ENCODE measurements at places on chromosomes 5 and 9.

GRCh38 chr9:37921546-37922300 lies 17.8 kb upstream of the SLC25A51 start:
- DNase-seq = no peak

DNA sequence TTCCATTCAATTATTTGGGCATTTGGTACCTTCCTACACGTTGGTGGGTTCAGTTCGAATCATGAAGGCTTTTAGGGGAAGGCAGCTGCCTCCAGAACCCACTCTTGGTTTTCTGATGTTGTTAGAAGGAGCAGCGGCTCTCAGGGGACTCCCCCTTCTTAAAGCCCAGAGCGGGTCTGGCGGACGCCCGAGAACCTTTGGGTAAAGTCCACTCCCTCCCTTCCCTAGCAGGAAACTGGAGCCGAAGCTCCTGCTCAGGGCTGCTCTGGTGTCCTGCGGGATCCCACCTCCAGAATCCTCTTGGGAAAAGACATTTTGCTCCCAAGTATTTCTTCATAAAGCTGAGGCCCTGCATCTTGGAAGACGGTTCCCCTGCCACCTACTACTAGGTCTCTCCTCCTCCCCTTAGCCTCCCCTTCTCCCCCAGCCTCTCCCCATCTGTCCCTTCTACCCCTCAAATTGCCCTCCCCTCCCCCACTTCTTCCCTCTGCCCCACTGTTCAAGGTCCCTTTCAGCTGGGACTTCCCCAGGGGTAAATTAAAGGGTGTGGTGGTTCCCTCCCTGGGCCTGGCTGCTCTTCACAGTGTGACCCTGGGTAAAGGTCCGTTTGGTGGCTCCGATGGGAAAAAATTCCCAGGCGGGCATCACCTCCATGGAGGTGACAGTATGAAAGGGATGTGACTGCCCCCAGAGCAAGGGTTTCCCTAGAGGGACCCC lies 9.3 kb downstream of the IRX4 start:
- no peak for DNase-seq

DNA sequence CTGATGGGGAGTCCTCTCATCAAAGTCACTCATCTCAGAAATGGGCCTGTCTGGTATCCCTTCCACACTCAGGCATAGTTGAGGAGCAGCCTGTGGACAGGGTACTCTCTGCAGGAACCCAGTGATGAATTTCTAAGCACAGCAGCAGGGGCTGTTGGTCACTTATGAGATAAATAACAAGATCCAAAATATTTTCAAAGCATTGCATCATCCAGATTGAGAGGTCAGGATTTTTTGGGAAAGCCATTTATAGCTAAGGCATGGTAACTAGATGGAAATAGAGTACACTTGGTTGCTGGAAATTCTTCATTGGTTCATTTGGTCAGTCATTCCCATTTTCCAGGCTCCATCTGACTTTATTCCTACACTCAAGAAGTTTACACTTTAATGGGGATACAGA lies 246.8 kb upstream of the RAI14 start:
- no peak for DNase-seq

GRCh38 chr5:32679218-32679617 lies 31.9 kb upstream of the NPR3 start:
- DNase-seq = no peak

DNA sequence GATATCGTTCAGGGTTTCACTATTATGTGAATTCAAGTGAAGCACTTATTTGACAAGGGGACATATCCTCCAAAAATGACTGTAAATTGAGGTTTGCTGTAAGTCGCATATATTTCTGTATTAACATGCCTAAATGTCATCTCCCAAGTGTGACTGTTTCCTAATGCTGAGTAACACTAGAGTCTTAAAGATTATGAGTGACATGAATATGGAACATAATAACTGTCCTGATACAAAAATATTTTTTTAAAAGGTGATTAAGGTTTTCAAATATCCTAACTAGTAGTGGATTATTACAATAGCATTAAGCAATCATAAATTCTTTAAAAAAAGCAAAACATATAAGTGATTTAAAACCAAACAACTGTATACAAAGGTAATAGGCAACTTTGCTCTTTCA lies 3.6 kb downstream of the NFIB start:
- no peak for DNase-seq

DNA sequence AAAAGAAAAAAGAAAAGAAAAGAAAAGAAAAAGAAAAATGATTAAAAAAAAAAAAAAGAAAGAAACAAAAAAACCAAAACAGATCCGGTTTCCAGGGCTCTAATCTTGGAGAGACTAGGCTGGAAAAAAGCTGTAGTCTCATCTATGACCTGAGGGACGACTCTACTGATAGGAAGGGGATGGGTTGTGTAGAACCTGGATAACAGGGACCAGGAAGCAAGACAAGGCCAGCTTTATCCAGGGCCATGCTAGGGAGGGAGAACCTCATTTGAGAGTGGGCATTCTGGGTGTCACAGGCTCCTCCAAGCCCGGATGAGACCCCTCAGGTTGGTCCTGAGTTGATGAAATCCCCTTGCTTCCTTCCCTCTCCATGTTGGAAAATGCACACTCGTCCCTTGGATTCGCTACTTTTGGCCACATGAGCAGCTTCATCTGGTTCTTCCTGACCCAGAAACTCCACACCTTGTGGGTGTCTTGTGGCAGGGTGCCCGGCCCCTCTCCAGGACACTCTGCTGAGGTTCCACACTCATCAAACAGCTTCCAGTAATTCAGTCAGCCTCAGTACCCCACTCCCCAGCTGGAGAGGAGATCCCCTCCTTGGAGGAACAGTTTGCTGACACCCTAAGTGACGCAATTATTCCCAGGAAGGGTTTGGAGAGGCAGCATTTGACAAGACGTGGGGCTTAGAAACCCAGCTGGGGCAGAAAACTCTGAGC lies 71.1 kb upstream of the LHFPL2 start:
- no peak for DNase-seq

- no peak for DNase-seq
Measured at GRCh38 chr5:43658509-43658908, 55.5 kb downstream of the NNT start.

DNA sequence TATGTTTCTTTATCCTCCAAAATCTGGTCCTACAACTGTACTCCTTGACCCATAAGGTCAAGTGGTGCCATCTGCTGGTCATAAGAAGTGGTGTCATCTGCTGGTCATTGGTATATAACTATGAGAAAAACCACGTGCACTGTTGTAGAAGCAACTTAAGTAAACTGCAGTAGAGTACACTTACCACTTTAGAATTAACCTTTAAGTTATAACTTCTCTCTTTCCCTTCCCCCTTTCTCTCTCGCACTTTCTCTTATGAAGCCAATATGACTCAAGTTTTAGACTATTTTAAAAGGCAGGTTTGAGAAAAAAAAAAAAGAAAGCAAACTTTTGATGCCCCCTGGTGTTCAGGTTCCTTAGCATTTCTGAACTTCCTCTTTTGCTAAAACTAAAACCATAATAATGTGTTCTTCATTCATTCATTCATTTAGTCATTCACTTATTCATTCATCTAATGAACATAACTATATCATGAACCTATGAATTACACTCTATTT lies 12.8 kb upstream of the MTAP start:
- DNase-seq = no peak

DNA sequence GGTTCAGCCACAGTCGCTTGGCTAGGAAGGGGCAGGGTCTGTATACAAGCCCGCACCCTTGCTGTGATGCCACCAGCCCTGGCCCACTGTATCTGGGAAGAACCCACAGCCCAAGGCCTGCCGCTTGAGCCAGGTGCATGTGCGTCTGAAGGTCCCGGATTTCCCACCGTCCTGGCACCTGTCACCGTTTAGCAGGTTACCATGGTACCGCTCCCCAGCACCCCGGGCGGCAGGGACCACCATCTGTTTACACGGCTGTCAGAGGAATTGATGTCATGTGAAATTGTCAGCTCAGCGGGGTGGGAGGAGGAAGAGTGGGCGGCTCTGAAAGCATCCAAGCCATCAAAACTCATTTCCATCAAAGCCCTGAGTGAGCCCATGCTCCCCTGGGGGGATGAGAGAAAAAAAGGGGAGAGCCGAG lies 92.7 kb downstream of the HRH2 start:
- no peak for DNase-seq

- DNase-seq = no peak
Measured at GRCh38 chr5:136905571-136905970, 540.2 kb upstream of the TRPC7 start.

DNA sequence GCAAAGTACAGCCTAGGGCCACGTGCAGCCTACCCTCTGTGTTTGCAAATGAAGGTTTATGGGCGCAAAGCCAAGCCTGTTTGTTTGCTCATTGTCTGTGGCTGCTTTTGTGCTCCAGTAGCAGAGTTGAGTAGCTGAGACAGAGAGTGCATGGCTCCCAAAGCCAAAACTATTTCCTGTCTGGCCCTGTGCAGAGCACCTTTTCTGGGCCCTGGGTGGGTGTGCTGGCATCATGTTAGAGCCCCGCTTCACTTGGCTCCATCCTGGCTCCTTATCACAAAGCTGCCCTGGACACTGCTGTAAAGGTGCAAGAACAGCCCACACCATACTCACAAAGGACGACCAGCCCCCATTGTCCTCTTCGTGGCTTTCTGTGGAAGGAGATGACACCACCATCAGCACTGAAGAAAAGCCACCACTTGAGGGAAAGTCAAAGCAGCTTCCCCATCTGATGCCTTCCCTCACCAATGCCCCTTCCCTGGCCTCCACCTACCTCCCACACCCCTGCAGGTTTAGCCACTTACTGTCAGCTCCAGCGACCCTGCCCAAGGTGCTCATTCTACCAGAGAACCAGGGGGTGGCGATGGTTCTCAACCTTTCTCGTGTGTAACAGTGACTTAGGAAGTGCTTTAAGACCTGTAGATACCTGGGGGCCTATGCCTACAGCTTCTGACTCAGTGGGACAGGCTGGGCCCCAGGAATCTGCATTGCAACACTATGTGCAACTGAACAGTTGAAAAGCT lies 23.4 kb downstream of the LCP2 start:
- DNase-seq = no peak

- DNase-seq = no peak
Measured at GRCh38 chr9:18489861-18490260, 15.9 kb downstream of the ADAMTSL1 start.

DNA sequence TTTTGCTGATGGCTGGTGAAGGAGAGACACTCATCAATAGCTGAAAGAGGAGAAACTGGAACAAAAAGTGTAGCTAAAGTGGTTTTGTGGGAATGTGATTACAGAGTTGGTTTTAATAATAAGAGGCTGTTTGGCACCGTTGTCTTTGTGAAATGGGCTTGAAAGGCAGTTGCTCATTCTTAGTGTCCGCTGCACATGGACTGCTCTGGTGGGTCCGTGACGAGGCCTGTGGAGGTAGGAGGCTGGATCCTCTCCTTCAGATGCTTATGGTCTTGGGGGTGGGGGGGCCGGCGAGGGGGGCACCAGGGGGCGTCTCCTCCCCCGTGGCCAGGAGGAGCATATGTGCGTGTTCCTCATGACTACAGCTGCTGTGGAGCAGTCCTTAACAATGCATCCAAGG lies 29.8 kb downstream of the FUBP3 start:
- DNase-seq = no peak

DNA sequence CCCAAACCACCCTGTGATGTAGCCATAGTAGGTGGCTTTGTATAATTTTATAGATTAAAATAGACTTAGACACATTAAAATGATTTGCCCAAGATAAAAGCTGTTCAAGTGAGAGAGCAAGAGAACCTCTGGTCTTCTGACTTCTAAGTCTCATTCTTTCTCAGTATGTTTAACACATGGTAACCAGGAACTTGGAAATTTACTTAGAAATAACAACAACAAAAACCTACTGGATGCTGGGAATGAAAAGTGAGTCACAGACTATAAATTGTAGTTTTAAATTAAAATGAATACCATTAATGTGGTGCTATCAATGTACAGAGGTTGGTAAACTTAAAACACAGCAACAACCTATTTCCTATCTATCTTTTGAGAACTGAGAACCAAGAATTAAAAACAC lies 30.4 kb downstream of the HMGCR start:
- DNase-seq = no peak

DNA sequence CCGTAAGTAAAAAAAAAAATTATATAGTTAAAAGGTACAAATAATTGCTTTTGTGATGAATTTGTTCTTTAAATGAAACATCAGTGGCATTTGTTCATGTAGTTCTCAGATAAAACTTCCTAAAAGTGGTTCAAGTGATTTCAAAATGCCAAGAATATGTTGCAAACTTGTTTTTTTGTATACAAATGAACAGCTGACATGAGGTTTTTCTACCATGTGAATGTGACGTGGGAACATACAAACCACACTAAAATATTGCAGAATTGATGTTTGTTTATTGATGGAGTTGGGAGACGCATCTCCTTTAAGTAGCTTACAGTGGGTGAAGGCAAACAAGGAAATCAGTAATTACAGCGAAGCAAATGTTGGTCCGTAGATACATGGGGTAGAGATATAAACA lies 16.9 kb downstream of the BASP1 start:
- DNase-seq = no peak

DNA sequence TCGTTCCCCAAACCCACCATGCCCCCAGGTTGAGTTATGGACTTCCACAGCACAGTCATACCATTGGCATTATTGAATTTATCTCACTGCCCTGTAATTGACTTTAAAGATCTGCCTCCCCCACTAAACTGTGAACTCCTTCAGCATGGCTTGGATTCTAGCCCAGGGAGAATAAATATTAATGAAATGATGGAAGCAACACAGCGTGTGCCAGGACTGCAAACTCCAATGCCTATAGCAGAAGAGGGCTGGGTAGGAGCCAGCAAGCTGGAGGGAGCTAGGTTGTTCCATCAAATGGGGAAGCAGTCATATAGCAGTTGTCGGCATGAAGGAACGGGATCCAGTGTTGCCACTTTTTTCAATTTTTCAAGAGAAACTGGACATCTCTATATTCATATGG lies 69.0 kb upstream of the MSX2 start:
- DNase-seq = no peak

DNA sequence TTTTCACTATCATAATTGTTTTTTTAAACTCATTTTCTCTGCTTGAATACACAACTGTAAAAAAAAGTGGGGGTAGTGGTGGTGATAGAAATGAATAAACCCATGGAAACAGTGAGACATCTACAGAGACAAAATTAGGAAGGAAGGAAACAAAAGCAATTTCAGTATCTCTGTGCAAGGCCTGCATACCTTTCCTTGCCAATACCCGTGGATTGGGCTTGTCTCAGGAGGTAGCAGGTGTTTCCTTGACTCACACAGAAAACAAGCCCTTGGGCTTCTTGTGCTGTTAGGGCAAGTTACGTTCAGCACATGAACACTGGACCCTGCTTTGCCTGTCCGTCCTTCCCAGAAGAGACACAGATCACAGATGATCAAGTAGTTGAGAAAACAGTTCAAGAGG lies 372.2 kb downstream of the ZSWIM6 start:
- DNase-seq = peak; percentile 1

- DNase-seq = no peak
Measured at GRCh38 chr5:1205255-1206180, 4.1 kb downstream of the SLC6A19 start.

GRCh38 chr9:16515879-16516301 lies 354.6 kb downstream of the BNC2 start:
- DNase-seq = no peak

All from GM12891 (cell line).